ENCODE measurements at places on chromosomes 12 and 14.

GRCh38 chr12:88144546-88145468 lies 2.7 kb downstream of the TMTC3 start:
- DNase-seq: no peak

DNA sequence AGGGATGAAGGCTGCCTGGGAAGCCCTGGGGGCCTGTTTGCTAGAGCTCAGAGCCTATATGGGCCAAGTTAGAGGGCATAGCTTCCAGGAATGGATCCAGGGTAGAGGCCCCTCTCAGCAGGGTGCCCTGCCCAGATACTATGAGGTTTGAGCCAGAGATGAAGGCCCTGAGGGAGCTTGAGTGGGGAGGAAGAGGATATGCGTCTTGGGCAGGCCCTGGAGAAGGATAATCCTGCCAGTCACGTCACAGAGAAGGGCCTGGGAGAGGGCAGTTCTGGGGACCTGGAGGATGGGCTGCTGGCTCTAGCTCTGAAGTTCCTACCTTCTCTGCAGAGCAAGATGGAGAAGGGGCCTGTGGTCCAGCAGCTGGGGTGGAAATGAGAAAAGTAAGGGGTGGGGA lies 5.9 kb upstream of the CACNB3 start:
- DNase-seq: no peak

GRCh38 chr14:72451054-72451972 lies 442.6 kb downstream of the DPF3 start:
- peak; percentile 58 for DNase-seq

- DNase-seq: no peak
Measured at GRCh38 chr12:63922474-63922873, 78.0 kb downstream of the SRGAP1 start.

DNA sequence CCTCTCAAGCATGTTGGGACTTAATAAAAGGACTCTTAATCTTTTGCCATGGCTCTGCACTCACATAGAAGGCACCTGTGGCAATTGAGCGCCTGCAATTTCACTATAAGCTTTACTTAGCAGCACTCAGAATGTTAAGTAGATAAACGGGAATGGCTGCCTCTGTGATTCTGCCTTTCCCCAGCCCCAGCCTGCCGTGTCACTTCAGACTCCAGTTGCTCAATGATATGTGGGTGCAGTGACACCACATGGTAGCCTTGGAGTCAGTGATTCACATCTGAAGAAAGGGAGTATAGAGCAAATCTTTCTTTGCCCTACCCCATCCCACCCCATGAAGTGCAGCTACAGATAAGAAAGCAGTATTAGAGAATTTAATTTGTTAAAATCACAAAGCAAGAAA lies 96.1 kb downstream of the ZFC3H1 start:
- DNase-seq: no peak

- DNase-seq: no peak
Measured at GRCh38 chr12:124829008-124829707, 34.5 kb downstream of the SCARB1 start.

DNA sequence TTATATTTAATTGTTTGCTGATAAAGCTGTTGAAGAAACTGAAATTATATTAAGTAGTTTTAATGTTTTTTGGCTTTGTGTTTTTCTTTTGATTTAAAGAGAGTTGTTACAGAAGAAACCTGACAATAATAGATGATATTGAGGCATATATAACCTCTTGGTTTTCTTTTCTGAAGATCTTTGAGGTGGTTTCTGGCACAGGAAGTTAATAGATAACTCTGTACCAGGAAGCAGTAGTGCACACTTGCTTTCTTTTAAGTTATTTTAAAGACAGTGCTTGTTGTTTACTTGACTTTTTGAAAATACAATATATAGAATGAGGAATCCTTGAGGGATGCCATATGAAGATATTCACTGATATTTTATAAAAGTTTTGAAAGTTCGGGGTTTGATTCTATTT lies 209.0 kb upstream of the FBXO33 start:
- DNase-seq: no peak

DNA sequence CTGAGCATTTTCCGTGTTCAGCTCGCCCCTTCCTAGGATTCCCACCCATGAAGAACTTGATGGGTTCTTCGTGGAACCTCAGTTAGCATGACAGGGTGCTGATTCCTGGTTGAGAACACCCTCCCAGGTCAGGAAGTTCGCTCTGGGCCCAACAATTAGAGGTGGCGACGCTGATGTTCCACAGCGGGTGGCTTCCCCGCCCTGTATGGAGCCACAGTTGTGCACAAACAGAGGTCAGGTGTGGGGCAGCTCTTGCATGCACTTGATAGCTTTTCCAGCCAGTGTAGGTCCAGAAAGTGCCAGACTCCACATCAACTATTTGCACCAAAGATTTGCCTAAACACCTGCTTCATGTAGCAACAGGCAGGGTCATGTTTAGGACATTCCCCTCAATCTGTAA lies 788.2 kb downstream of the MED13L start:
- no peak for DNase-seq

DNA sequence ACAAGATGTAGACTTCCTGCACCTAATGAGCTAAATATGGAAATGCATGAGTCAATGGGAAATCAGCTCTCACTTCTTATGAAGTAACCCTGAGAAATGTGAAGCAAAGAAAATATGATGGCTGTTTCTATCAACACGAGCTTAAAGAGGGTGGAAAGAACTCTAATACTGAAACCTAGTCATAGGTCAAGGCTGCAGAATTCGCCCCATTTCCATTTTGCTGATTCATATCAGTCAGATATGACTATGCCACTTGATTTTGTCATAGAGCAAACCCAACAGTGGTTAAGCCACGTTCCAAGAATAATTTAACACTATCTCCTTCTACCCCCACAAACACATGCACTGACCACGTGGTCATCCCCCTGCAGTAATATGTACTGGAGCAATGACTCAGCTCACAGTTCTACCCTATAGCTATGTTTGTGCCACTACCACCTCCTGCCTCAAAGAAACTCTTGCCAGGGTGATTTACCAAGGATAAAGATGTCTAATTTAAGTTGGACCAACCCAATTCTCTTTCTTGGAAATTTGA lies 157.5 kb downstream of the TMTC3 start:
- DNase-seq: no peak

- DNase-seq: no peak
Measured at GRCh38 chr14:73047808-73048207, 10.5 kb upstream of the RBM25 start.

GRCh38 chr12:124727264-124727800 lies 136.3 kb downstream of the SCARB1 start:
- no peak for DNase-seq

GRCh38 chr12:113171543-113171942 lies 13.7 kb downstream of the DDX54 start:
- DNase-seq: no peak

DNA sequence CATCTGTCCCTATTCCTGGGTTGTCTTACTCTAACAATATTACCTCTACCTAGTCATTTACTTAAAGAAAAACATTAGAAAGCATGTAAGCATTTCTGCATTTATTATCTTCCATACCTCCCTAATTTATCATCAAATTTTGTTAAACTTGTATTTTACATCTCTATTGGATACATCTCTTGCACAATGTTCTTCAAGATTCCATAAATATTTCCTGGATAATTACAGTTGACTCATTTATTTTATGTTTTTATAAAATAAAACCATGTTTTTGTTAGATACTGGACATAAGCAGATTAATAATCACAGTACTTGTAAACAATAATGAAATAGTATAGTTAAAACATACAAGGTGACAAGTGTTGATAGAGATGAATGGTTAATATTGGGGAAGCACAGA lies 209.0 kb downstream of the TMTC3 start:
- no peak for DNase-seq

GRCh38 chr12:54239620-54240019 lies 40.3 kb downstream of the CBX5 start:
- no peak for DNase-seq

- DNase-seq: peak; percentile 67
Measured at GRCh38 chr12:117874842-117875434, 93.9 kb downstream of the KSR2 start.

- DNase-seq: no peak
Measured at GRCh38 chr12:105590571-105590970, 260.1 kb downstream of the C12orf75 start.

DNA sequence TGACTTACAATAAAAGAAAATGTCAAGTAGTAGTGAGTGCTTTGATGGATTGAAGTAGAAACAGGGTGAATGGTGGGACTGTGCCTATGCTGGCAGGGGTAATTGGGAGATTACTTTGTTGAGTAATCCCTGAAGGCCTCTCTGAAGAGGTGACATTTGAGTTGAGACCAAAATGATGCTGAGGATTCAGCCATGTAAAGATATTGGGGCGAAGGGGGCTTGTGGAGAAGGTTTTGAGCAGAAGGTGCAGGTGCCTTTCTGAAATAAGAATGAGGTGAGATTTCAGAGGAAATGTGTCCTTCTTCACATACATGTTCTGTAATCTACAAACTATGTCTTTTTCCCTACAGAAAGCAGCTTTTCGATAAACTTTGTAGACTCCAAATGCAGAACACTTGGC lies 8.0 kb downstream of the GNG2 start:
- DNase-seq: no peak

- no peak for DNase-seq
Measured at GRCh38 chr14:75879031-75879430, 102.8 kb downstream of the TGFB3 start.

- DNase-seq: no peak
Measured at GRCh38 chr14:66606826-66607225, 98.9 kb downstream of the GPHN start.

DNA sequence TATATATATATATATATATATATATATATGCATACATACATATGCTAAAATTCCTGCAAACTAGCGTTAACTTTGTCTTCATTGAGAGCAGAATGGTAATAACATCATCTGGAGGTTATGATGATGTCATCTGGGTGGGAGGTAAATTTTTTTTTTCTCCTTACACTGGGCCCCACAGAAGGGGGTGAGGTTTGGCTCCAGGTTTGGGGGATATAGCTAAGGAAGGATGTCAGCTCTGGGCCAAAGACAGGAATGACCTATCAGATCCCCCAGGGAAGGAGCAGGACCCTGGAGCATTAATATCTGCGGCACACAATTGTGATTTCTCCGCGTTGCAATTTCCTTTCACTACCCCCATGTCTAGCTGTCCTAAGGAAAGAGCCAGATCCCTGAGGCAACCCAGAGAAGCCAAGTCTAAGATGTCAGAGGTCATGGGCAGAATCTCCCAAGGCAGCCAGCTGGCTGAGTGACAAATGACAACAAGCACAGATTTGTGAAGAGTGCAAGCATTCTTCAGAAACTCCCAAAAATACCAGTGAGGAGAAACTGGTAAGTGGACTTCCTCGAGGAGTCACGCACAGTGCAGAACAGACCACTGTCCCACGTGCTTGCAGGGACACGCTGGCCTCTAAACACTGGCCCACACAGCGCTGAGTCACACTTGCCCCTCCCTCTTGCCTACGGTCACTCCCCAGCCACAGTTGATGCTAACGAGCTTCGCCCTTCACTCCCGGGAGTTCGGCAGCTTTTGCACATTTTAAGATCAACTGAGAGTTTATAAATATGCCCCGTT lies 9.9 kb downstream of the UBC start:
- DNase-seq: no peak

DNA sequence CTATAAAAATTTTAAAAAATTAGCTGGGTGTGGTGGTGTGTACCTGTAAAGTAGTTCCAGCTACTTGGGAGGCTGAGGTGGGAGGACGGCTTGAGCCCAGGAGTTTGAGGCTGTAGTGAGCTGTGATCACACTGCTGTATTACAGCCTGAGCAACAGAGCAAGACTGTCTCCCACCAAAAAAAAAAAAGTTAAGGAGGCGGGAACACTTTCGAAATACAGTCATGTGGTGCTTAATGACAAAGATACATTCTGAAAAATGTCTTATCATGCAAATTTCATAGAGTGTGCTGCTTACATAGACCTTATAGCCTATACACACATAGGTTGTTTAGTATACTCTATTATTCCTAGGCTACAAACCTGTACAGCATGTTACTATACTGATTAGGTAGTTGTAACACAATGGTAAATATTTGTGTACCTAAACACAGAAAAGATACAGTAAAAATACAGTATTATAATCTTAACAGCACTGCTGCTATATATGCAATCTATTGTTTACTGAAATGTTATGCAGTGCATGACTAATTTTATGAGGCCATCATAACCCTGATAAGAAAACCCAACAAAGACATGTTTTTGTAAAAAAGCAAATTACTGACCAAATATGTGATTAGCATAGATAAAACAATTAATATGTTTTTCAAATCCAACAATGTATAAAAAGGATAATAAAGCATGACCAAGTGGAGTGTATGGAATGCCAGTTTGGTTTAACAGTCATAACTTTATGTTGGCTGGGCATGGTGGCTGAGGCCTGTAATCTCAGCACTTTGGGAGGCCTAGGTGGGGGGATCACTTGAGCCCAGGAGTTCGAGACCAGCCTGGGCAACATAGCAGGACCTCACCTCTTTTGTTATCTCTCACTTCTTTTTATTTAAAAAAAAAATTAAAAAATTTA lies 11.4 kb downstream of the EIF2S1 start:
- no peak for DNase-seq

GRCh38 chr12:103547376-103547775 lies 39.7 kb upstream of the STAB2 start:
- DNase-seq: no peak
